ENCODE measurements at places on chromosomes 16 and 17.

DNA sequence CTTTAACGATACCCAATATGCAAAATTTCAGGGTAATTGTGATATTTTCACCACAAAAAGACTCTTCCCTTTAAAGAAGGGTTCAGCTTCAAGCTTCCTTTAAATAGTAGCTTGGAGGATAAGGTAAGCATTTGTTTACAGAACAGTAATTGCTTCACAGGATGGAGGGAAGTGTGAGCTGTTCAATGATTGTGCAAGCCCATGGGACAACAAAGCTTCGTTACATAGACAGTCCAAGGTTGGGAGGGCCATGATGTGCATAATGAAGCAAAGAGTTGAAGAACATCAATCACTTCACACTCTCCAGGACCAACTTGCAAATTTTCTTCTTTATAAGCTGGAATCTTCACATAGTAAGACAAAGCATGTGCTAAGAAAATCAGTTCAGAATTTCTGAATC, 145.0 kb upstream of the ASIC2 start:
- DNase-seq = no peak

GRCh38 chr17:57441270-57441600, 184.9 kb downstream of the MSI2 start:
- no peak for DNase-seq

- peak; percentile 48 for DNase-seq
Measured at GRCh38 chr17:4808378-4808767, 1.4 kb downstream of the PLD2 start.

GRCh38 chr16:85424260-85425073, 188.7 kb upstream of the GSE1 start:
- DNase-seq = peak; percentile 13

GRCh38 chr17:45276031-45276430, 14.1 kb upstream of the SPATA32 start:
- peak; percentile 65 for DNase-seq
